ENCODE measurements at places on chromosomes 5 and 9.

DNA sequence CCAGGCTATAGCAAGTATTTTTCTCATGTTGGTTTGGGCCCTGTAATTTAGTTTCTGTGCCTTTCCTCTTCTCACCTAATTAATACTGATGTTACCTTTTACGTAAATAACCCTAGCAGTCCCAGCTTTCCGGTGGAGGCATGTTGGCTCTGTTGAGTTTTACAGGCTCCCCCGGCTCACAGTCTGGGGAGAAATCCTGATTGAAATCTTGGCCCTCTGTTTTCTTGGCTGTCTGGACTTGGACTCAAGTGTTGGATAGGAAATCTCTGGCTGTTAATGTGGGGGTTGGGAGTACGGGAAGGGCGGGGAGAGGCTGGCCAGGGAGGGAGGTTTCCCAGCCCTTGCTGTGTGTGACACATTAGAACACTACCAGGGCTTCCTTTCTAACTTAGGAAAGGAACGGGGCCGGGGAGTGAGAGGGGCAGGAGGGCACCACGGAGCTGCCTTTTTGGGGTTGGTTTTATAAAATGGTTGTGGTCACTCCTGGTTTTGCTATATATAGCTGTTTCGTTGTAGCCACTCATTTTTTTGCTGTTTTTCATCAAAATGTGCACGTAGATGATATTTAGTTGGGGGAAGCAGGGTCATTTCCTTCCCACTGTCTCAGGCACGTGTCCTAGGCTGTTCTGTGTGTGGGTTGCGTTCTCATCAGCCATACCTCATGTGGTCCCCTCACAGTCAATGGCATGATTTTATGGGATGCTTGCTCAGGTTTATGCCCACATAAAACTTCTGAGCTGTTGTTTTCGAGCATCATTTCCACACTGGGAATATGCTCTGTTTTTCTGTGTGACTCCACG is 11.0 kb downstream of the TRIO start:
- no peak for DNase-seq

DNA sequence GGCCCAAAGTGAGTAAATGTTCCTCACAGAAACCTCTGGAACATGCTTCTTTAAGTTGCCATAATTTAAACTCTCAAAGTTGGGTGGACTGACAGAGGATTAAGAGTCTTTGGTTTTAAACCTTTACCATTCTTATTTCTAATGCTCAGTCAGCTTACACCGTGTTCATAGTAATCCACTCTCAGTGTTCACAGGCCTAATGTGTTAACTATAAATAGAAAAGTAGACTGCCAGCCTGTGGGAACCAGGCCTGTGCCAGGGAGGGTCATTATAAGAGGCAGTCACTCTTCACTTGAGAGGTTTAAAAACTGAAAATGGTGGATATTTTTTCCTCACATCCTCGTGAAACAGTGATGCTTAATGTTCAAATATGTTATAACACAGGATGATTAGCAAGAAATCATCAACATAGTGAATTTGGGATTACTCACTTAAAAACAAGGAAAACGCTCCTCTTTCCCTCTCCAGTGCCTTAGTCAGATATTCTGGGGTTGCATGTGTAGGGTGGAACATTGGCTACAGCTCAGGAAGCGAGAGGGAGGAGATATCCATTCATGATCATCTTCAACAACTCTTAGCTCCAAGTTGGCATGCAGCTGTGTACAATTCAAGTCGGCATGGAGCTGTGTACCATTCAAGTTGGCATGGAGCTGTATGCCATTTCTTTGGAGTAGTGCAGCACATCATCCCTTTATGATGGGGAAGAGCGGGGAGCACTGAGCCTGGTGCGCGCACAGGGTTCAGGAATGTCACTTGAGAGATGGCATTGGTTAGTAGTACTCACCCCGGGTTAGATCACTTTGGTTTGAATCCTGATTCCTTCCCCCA is 65.8 kb downstream of the KIAA1958 start:
- DNase-seq: no peak

DNA sequence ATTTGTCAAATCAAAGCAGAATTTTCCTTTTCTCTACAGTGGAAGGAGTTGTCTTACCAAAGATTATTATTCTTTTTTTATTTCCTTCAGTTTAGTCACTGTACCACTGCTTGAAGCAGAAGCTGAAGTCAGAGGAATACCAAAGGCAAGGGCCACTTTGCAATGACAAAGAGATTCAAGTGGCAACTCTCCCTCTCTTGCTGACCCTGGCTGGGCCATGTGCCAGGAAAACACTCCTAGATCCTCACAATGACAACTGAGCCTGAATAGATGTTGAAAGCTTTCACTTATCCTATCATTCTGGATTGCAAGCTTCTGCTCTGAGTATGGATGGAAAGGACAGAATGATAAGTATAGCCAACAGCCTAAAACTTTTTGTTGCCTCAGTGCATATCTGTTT is 618.3 kb downstream of the NR2F1-AS1 start:
- peak; percentile 23 for DNase-seq

DNA sequence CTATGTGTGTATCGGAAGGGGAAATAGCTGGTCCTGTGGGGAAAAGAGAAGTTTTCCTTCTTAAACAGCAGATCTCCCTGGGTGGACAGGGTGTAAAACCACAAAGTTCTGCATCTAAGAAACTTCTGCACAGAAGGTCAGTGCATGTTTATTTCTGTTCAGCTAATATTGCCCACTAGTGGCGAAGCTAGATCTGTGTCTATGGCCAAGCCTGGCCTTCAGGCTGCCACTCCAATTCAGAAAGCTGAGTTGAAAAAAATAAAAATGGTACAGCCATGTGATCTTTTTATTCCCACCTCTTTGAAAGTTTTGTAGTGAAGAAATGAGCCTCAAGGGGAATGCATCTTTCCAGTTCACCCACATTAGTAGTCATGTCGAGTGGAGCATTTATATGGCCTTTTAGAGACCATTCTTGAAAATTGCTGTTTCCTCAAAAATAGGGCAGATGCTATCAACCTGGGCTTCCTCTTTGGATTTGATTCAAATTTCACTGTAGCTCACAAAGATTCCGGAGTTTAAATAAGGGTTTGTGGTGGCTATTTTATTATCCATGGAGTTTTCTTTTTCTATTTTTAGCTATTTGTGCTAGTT is 488.0 kb downstream of the PRELID2 start:
- DNase-seq: no peak

GRCh38 chr9:26744191-26744965 is 148.2 kb downstream of the CAAP1 start:
- DNase-seq: no peak

DNA sequence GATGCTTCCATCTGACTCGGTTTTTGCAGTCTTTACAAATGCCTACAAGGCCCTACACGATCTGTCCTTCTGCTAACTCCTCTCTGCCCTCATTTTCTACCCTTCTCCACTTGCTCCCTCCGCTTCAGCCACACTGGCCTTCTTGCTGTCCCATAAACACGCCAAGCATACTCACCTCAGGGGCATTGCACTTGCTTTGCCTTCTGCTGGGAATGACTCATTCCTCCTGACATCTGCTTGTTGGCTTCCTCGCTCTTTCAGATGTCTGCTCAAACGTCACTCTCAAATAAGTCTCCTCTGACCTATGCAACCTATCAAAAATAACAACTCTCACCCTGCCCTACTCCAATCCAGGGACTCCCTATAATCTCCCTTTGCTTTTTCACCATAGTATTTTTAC is 28.2 kb downstream of the CDC25C start:
- no peak for DNase-seq

DNA sequence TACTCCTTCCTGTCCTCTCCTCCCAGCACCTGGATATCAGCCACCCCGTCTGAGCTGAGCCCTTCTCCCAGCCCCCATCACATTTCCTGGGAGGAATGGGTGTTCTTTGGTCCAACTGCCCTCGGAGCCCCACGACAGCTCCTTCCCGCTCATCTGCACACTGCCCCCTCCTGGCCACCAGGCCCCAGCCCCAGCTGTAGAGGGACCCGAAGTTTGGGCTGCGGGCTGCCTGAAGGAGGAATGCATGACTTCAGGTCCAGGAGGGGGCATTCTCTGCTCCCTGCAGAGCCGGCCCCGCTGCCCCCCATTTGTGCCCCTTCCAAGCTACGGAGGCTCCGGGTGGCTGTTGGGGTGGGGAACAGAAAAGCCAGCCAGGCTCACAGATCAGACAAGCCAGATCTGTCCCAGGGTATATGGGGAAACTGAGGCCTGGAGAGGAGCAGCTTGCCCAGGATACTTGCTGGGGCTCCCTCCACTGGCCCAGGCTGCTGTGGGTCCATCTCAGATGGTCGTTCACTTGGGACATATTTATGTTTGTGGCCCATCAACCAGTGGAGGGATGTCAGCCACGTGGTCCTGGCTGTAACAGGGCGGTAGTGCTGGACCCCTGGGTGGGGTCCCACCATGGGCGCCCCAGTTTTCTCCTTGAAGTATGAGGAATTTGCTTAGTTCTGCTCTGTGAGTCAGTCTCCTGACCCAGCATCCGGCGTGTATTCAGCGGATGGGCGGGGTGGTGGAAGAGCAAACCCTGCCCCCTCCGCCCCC is 33.1 kb downstream of the DAB2IP start:
- DNase-seq: peak; percentile 34

DNA sequence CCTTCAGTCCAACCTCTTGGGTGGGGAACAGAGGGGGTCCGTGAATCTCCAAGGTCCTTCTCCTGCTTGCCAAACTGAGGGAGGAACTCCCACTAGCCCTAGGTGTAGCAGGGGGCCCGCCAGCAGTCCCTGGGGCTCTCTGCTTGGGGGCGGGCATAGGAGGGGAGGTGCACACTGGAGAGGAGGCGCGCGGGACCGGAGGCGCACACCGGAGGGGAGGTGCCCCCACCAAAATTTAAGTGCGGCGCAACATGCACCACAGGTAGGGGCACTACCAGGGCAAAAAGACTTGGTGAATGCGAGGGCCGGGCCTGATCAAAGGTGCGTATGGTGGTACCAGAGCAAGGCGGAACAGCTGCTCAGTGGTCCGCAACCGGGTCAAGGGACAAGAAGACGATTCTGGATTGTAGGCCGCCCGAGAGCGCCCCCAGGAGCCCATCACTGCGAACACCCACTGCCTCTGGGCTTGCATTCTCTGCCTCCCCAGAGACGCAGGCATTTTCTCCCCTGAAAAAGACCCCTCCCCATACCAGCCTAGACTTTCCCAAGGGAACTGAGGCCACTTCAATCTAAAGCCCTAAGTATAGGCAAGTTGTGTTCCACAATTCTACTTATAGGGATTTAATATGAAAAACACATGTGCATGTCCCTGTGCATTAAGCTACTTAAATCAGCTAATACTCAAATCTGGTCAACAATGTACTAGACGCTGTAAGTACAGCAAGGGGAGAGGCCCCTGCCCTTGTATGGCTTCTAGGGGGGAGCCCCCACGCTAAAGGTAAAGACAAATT is 50.6 kb downstream of the TGFBI start:
- DNase-seq: no peak

- no peak for DNase-seq
These were observed 10.3 kb upstream of the C9orf40 start for GRCh38 chr9:74963056-74963455.

- DNase-seq: no peak
These were observed 58.3 kb downstream of the FGF1 start for GRCh38 chr5:142627383-142628217.

DNA sequence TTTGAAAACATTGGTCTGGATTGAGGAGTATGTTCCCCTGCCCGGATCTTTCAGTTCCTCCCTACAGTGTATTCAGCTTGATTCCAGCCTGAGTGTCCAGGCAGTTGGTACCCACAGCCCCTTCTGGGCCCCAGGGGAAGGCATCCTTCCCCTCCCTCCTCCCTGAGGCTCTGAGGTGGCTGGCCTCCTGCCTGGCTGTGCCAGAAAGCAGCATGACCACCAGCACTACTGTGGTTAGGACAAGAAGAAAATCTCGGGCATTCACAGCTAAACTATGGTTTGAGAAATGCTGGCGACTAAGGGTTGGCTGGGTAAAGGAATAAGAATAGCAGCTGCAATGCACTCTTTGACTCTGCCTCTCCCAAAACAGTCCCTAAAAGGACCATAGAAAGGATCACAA is 84.6 kb upstream of the LIFR start:
- peak; percentile 30 for DNase-seq

DNA sequence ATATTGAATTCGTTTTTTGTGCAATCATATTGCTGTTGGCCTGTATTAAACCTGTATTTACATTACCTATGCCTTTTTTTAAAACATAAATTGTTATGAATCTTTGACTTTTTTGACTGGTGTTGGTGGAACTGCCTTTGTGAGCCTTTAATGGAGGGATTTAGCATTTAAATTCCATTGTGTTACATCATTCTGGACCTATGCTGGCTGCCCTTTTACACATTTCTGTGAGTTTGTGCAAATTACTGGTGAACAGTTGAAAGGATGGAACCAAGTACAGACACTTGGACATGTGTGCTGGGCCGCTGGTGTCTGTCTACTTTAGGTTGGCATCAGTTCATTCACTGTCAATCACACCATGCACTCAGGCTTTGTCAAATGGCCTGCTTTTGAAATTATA is 3.4 kb downstream of the SNX18 start:
- no peak for DNase-seq

DNA sequence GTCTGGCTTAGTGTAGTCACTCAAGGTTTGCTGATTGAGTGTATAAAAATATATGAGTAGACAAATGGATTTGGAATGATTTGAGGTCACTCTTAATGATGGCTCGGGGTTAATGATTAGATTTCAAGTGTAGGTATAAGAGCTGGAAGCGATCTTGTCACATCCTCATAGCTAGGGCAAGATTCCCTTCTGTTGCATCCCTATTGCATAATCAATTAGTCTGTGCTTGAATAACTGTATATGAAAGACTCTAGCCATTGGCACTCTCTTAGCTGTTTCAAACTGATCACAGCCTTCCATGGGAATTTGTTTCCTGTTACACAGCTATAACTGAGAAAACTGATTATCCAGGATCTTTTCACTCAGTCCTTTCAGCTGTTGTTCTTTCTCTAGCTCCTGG is 811.6 kb downstream of the TLE4 start:
- no peak for DNase-seq

GRCh38 chr5:13477118-13477737 is 467.3 kb downstream of the DNAH5 start:
- no peak for DNase-seq

- no peak for DNase-seq
These were observed 10.4 kb upstream of the ZNF354B start for GRCh38 chr5:178849316-178849715.

GRCh38 chr9:13500034-13500433 is 220.5 kb upstream of the MPDZ start:
- DNase-seq: no peak

DNA sequence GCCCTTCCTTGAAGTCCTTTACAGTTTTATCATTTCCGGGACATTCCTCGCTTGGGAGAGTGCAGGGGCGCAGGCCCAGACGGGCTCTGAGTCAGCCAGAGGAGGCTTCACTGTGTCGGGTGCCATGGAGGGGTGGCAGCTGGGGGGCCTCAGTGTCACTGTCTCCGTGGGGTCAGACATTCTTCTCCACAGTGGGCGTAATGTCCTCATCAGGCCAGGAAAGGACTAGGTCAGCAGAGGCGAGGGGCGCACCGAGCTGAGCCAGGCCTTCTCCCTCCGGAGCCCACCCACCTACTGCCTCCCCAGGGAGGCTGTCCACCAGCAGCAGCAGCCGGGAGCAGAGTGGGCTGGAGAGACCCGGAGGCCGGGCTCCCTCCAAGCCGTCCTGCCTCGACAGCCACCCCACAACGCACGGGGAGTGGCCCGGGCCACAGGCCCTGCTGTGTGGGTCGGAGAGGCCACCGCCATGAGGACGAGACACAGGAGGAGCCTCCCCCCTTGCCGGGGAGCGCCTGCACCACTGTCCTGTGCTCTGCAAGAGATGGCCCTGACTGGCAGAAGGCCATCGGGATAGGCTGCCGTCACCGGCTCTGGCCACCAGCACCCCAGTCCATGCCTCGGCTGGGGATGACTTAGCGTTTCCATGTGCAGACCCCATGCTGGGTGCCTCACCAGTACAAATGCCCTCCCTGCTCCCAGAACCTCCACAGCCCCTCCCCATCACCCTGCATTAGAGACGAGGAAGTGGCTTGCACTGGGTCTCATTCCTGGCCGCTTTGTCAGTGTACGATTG is 26.5 kb downstream of the SARDH start:
- DNase-seq: no peak

Measured in substantia nigra (tissue), 51 donors.